ENCODE measurements at places on chromosomes 6 and 20.

- DNase-seq = no peak
These were observed 43.3 kb upstream of the MRPS10 start for GRCh38 chr6:42260972-42261371.

GRCh38 chr20:60759651-60760050, 492.4 kb upstream of the CDH4 start:
- no peak for DNase-seq

GRCh38 chr6:72464791-72465691, 156.8 kb upstream of the KCNQ5 start:
- DNase-seq = no peak

- DNase-seq = peak; percentile 85
These were observed 4.8 kb upstream of the PRPH2 start for GRCh38 chr6:42727087-42727611.

DNA sequence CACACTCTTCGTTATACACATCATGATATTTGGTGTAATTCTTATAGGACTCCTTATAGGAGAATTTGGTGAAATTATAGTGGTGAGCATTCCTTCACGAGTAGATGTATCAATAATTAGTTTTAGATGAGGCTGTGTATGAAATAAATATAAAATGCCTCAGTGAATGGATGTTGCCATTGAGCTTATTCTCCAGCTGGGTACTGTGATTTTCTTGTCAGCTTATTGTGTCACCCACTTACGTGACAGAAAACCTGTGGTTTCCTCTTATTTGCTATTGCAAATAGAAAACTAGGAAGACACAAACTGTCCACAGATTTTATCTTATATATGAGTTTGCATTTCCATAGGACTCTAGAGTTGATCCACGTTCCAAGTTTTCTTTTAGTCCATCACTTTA, 439.9 kb upstream of the RNF217 start:
- no peak for DNase-seq

GRCh38 chr20:13251904-13252297, 30.8 kb downstream of the ISM1 start:
- no peak for DNase-seq

GRCh38 chr6:138250513-138251247, 32.4 kb upstream of the PBOV1 start:
- no peak for DNase-seq

GRCh38 chr6:82951389-82951788, 114.3 kb downstream of the UBE3D start:
- DNase-seq = no peak

GRCh38 chr20:16191496-16191895, 381.8 kb downstream of the KIF16B start:
- DNase-seq = no peak

- DNase-seq = no peak
These were observed 25.8 kb downstream of the CDKAL1 start for GRCh38 chr6:20559924-20560551.

DNA sequence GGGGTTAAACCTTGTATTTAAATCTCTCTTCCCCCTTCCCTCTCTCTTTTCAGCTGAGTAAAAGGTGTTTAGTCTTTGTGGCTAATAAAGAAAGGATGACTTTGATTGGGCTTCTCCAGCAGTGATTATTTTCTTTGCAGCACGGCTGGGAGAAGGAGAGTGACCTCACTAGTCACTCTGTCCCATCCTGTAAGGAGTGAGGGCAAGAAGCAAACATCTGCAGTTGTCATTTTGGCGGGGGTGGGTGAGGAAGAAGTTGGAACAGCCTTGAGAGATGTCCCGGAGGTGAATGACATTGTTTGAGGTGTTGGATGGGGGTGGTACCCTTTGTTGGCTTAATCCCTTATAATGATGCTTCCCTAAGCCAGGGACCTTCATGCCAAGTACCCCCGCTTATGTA, 223.6 kb downstream of the EYA2 start:
- no peak for DNase-seq

GRCh38 chr6:83615025-83615999, 93.6 kb downstream of the SNAP91 start:
- peak; percentile 10 for DNase-seq

- DNase-seq = no peak
These were observed 373.0 kb downstream of the ZFAND3 start for GRCh38 chr6:38192487-38192886.

GRCh38 chr20:36812594-36813463, 39.3 kb upstream of the DSN1 start:
- no peak for DNase-seq

GRCh38 chr20:33810259-33810658, 889 bp upstream of the CHMP4B start:
- DNase-seq = no peak

GRCh38 chr6:17007749-17008148, 94.1 kb upstream of the STMND1 start:
- DNase-seq = no peak
